ENCODE measurements at places on chromosomes 13 and 19.

- no peak for DNase-seq
These were observed 37.4 kb downstream of the CEBPA start for GRCh38 chr19:33264881-33265445.

DNA sequence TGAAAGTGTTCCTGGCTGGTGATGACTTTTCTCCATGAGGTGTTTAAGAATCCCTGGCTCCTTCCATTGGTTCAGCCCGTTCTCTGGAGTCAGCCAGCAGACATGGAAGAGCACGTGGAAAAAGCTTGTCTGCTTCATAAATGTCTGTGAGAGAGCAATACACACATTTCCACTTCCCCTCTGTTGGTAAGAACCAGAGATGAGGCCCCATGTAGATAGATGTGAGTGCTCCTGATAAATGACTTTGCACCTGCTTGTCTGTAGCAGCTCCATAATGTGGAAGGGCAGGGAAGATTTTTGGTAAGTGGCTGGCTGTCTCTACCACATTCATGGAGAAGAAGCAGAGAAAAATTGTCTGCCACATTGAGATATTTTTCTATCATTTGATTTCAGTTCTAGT lies 325.8 kb downstream of the LMO7 start:
- peak; percentile 27 for DNase-seq

GRCh38 chr19:49950590-49950948 lies 10.4 kb downstream of the SIGLEC11 start:
- DNase-seq: no peak

- no peak for DNase-seq
These were observed 7.2 kb downstream of the ABCA7 start for GRCh38 chr19:1046836-1047695.

- DNase-seq: peak; percentile 78
These were observed 213.3 kb upstream of the MIR17HG start for GRCh38 chr13:91133941-91134802.

- no peak for DNase-seq
These were observed 160.2 kb downstream of the SLC7A1 start for GRCh38 chr13:29435125-29435911.

GRCh38 chr19:17841371-17841809 lies 6.4 kb downstream of the JAK3 start:
- no peak for DNase-seq

- no peak for DNase-seq
These were observed 6.3 kb upstream of the F10 start for GRCh38 chr13:113116206-113116800.

DNA sequence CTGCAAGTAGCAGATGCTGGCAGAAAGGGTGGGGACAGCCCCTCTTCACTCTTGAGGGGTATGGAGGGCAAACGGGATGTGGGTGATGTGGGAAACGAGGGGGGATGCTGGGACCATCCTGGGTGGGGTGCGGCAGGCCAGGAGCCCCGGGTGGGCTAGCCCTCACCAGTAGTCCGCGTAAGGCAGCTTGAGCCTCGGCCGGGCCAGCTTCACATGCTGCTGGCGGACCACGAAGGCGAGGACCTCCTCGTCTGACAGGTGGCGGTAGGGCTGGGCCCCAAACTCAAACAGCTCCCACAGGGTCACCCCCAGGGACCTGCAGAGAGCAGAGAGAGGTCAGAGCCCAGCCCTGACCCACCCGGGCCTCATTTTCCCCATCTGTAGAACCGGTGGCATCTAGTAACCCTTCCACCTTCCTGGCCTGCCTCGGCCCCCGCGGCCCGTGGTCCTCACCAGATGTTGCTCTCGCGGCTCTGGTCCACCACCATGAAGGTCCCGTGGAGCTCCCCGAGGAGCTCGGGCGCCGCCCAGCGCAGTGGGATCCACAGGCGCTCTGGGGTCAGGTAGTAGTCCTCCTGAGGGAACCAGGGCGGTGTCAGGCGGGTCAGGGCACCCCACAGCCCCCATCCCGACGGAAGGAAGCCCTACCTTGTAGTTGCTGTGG lies 10.7 kb downstream of the LMTK3 start:
- DNase-seq: no peak

DNA sequence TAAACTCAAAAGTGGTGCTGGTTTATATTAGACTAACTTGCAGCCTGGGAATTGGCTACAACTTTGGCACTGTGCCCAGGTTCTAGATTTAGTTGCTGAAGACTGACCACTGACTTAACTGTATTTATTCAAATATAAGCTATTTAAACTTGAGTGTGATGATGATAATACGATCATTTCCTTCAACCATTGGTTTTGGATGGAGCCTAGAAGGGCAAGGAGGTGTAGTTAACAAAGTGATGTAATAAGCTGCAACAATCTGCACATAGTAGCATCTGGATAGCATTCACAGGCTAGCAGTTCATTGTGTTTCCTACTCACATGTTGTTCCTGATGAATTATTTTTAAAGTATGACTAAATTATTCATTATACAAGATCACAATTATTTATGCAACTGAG lies 55.2 kb upstream of the DACH1 start:
- DNase-seq: no peak

DNA sequence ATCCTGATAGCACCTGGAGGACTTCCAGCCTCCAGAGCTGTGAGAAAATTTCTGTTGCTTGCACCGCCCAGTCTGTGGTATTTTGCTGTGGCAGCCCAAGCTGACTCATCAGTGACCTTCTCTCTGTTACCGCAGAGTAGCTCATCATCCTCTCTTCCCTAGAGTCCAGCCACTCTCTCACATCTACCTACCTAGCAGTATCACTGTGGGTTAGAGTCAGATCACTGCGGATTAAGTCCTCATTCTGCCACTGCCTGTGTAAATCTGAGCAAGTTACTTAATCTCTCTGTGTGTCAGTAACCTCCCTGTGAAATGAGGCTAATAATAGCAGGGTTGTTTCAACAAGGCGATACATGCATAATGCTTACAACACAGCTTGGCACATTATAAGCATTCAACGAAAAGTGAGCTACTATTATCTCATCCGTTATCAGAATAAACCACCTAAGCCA lies 40.3 kb upstream of the USPL1 start:
- peak; percentile 82 for DNase-seq
